ENCODE measurements at places on chromosomes 16 and 17. TPM values are rescaled to one million over a fixed set of nuclear protein-coding genes. Genes with fewer than 3 reads are reported as not detected.

The CEP112 gene
- total RNA-seq: 1.1 TPM

The CYB5B gene
- total RNA-seq: 201 TPM

The IL17C gene
- not detected for total RNA-seq

The MIS12 gene
- total RNA-seq: 34.1 TPM

DNA sequence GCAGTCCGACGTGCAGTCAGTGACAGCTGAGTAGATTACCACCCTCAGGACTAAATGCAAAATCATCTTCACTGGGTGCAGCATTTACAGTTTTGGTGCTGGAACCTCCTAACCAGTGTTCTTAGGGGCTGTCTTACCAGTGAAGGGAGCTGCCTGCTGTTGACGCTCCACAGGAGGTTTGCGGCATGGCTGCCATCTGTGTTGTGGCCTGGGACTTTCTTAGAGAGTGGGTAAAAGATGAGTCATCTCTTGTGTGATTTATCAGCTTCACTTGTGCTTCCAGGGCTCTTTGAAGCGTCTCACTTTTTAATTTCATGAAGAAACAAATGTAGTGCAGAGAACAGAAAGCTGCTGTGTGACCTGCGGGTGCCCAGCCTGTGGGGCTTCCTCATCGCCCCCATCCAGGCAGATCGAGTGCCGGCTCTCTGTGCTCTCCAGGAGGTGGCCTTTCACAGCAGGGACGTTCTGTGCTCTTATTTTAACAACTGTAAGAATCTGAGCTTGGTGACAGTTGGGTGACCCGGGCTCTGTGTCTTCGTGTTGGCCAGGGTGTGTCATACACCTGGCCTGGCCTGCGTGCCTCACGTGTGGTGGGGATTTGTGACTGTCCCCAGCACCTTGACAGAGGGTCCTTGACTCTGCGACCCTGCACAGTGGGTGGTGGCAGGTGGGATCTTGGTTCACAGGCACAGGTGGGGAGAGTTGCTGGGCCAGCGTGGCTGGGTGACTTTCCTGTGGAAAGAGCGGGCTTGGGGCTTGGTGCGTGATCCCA, 24.3 kb upstream of the ZNF750 start:
- no peaks in the 10 kb centered on the region for H3K27me3 ChIP-seq
- peak overlapping the region; percentile 75 for H3K4me3 ChIP-seq
- H3K4me1 ChIP-seq: peaks cover 64% of the 10 kb centered on the region
- H3K36me3 ChIP-seq: peaks cover 36% of the 10 kb centered on the region

GRCh38 chr16:49181791-49182518, 99.7 kb downstream of the CBLN1 start:
- H3K27me3 ChIP-seq: no peaks in the 10 kb centered on the region
- H3K4me1 ChIP-seq: no peaks in the 10 kb centered on the region
- no peaks in the 10 kb centered on the region for H3K36me3 ChIP-seq
- no peak for DNase-seq

DNA sequence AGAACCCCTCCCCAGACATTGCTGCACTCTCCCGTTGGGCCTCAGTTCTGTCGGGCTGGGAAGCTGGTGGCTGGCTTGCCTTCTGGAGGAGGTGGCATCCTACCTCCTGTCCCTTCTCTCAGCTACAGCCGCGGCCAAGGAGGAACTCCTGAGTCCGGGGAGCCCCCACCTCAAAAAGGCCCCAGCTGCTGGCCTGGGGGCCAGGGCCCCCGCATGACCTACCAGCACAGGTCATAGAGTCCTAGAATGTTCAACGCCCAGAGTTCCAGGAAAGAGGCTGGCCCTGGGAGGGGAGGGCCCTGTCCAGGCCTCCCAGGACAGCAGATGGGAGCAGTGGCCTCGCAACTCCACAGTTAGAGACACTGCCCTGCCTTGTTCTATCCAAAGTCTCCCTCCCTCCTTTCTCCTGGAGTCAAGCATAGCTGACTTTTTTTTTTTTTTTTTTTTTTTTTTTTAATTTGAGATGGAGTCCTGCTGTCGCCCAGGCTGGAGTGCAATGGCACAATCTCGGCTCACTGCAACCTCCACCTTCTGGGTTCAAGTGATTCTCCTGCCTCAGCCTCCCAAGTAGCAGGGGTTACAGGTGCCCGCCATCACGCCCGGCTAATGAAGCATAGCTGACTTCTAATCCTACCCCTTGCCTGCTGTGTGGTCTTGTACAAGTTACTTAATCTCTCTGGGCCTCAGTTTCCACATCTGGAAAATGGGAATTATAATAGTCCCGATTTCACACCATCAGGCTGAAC, 7.1 kb downstream of the CARHSP1 start:
- H3K4me3 ChIP-seq: no peak overlapping the region
- peak overlapping the region; percentile 28 for H3K27ac ChIP-seq
- DNase-seq: no peak
- H3K27me3 ChIP-seq: no peaks in the 10 kb centered on the region

DNA sequence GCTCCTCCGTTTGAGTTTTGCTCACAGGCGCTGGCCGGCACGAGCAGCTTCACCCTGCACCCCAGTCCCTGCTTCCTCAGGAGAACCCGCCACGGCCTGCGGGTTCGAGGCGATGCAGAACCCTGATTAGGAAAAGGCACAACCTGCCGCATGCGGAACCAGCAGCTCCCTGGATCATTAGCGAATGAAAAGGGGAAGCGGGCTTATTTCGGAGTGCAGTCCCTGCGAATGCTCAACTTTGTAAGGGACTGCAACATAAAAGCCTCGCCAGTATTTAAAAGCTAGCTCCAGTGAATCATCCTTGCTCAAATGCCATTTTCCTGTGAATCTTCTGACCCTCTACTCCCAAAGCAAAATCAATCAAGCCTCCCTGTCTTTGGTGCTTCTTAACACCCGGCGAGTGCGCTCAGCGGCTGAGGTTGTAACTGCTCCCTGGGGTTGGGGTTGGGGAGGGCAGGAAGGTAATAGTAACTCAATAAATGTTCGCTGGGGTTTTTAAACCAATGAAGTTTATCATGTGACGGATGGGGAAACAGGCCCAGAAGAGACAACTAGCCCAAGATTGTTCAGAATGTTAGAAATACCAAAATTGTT, 678 bp upstream of the AKAP10 start:
- H3K4me1 ChIP-seq: peaks cover 24% of the 10 kb centered on the region
- H3K27ac ChIP-seq: peak overlapping the region; percentile 99

- H3K27me3 ChIP-seq: no peaks in the 10 kb centered on the region
- no peak overlapping the region for H3K27ac ChIP-seq
- DNase-seq: no peak
- H3K36me3 ChIP-seq: peaks cover 56% of the 10 kb centered on the region
- H3K4me1 ChIP-seq: peaks cover 14% of the 10 kb centered on the region
These were observed 8.5 kb downstream of the UBN1 start for GRCh38 chr16:4855804-4856203.

GRCh38 chr16:79411357-79411756, 189.2 kb downstream of the MAF start:
- H3K36me3 ChIP-seq: no peaks in the 10 kb centered on the region
- H3K27ac ChIP-seq: no peak overlapping the region
- H3K4me1 ChIP-seq: peaks cover 22% of the 10 kb centered on the region
- no peak overlapping the region for H3K4me3 ChIP-seq
- no peak for DNase-seq
- H3K27me3 ChIP-seq: peaks cover 3% of the 10 kb centered on the region

DNA sequence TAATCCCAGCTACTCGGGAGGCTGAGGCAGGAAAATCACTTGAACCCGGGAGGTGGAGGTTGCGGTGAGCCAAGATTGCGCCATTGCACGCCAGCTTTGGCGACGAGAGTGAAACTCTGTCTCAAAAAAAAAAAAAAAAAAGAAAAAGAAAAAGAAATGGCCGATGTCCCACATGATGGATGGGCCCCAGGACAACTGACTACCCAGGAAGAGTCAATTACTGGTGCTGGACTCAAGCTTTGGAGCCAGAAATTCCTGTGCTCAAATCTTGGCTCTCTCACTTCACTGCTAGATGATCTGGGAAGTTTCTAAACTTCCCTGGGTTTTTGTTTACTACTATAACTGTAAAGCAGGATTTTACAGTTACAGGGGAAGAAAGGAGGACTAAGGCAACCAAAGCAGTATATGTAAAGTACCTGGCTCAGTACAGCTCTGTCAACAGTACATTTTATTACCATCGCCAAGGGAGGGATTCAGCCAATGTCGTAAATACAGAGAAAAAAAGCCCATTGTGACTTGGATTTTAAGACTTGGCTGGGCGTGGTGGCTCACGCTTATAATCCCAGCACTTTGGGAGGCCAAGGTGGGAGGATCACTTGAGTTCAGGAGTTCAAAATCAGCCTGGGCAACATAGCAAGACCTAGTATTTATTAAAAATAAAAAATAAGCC, 11.9 kb downstream of the C16orf86 start:
- H3K27me3 ChIP-seq: no peaks in the 10 kb centered on the region
- no peak overlapping the region for H3K4me3 ChIP-seq
- H3K36me3 ChIP-seq: peaks cover 11% of the 10 kb centered on the region
- no peak for DNase-seq
- H3K27ac ChIP-seq: no peak overlapping the region
- H3K4me1 ChIP-seq: no peaks in the 10 kb centered on the region

- H3K27me3 ChIP-seq: no peaks in the 10 kb centered on the region
- H3K4me3 ChIP-seq: no peak overlapping the region
- H3K27ac ChIP-seq: no peak overlapping the region
- H3K4me1 ChIP-seq: no peaks in the 10 kb centered on the region
These were observed 110.3 kb downstream of the TOX3 start for GRCh38 chr16:52436339-52437276.

- no peak for DNase-seq
- H3K4me1 ChIP-seq: no peaks in the 10 kb centered on the region
- no peak overlapping the region for H3K27ac ChIP-seq
- peaks cover 24% of the 10 kb centered on the region for H3K27me3 ChIP-seq
- no peak overlapping the region for H3K4me3 ChIP-seq
- H3K36me3 ChIP-seq: no peaks in the 10 kb centered on the region
These were observed 996 bp upstream of the KCNJ12 start for GRCh38 chr17:21375162-21375560.

Measured in activated T-helper 2 cell treated with anti-CD3 and anti-CD28 coated beads, Interferon-gamma antibody, Interleukin-2, Interleukin-4, amounts not matched to agents 10 μg/mL and 5 μg/mL and 100 μg/mL, durations not matched to agents 14 hours and 24 hours and 36 hours (primary cell).